Cardiac fibroblast (primary cell): ENCODE measurements at places on chromosomes 16 and 17.

- no peak for DNase-seq
Observed at GRCh38 chr16:79412783-79413225, 187.7 kb downstream of the MAF start.

GRCh38 chr17:1042486-1042885 lies 45.6 kb downstream of the TIMM22 start:
- DNase-seq: no peak

DNA sequence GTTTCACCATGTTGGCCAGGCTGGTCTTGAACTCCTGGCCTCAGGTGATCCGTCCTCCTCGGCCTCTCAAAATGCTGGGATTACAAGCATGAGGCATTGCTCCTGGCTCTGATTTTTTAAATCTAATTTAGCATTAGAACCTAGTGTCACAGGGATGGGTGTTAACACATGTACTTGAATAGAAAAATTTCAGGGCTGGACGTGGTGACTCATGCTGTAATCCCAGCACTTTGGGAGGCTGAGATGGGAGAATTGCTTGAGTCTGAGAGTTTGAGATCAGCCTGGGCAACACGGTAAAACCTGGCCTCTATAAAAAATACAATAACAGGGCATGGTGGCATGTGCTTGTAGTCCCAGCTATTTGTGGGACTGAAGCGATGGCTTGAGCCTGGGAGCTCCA lies 6.0 kb upstream of the RNF135 start:
- peak; percentile 16 for DNase-seq

- DNase-seq: no peak
Observed at GRCh38 chr16:11980136-11980844, 3.8 kb downstream of the SNX29 start.

DNA sequence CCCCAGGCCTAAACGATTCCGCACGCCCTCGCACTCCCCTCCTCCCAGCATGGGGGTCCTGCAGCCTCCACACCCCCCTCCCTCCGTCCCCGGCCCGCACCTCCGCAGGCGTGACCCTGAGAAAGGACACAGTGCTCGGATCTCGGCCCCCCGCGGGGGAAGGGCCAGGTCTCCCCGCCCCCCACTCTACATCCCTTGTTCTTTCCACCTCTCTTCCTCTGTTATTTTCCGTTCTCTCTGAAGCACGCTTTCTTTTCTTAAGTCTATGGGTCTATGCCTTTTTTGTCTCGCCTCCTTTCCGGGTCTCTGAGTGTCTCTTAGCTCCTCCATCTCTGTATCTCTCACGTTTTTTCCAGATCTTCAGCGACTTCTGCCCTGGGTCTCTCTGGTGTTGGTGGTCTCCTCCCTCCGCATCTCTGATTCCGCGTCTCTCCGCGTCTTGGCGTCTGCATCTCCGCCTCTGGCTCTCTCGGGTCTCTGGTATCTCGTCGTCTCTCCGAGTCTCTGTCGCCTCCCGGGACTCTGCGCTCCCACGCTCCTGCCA lies 2.1 kb upstream of the HES7 start:
- no peak for DNase-seq

- DNase-seq: peak; percentile 67
Observed at GRCh38 chr17:3012926-3013581, 50.4 kb downstream of the OR1D5 start.

DNA sequence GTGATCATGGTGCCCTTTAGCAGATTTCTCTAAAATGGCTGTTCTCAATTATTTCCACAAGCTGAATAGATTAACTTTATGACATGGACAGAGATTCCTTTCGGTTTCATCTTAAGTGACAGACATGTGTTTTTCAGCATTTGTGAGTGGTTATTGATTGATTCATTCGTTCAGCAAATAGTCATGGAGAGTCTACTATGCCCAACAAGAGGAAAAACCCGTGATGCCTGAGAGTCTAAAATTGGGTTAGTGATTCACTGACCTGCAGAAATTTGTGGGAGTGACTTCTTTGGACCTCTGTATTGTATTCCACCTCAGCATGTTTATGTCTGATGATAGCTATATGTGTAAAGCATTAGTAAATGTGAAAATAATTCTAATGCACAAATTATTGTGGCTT lies 28.0 kb upstream of the DUSP14 start:
- peak; percentile 16 for DNase-seq

GRCh38 chr17:77341069-77341541 lies 200.3 kb downstream of the SEC14L1 start:
- no peak for DNase-seq
